CD4-positive, alpha-beta T cell treated with Interleukin-17A for 1 hour (primary cell): ENCODE measurements at places on chromosomes 11 and 22.

- no peak for DNase-seq
Measured at GRCh38 chr22:29977107-29977506, 94.1 kb downstream of the MTMR3 start.

- DNase-seq, result peak; percentile 77
Measured at GRCh38 chr11:96341211-96342013, 1.6 kb downstream of the MAML2 start.

GRCh38 chr22:25903294-25903693 is 161.3 kb downstream of the MYO18B start:
- no peak for DNase-seq

- DNase-seq, result no peak
Measured at GRCh38 chr11:1450949-1451710, 35.4 kb downstream of the MOB2 start.

DNA sequence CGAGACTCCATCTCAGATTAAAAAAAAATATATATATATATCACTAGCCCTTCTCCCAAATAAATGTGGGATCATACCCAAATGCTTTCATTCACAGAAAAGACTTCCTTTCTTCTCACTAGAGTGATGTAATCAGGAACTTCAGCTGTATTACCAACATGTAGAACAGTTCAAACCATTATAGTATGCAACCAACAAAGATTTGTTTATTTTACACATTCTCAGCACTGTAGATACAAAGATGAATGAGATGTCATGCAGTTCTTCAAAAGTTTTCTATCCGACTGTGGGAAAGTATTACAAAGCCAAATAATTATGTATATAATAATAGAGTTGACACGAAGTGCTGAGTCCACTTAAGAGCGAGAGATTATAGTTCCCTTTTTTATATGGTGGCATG is 22.2 kb upstream of the ZNF143 start:
- DNase-seq, result no peak
